ENCODE measurements at places on chromosomes 2 and 18. TPM values are rescaled to one million over a fixed set of nuclear protein-coding genes. Genes with fewer than 3 reads are reported as not detected.

The REG3A gene
- total RNA-seq = not detected

The NEMP2 gene
- total RNA-seq = 16.4 TPM

The HNMT gene
- not detected for total RNA-seq

The ATP6V1B1 gene
- not detected for total RNA-seq

The TRIM43 gene
- total RNA-seq = not detected

GRCh38 chr2:135258193-135258592 lies 206.1 kb downstream of the RAB3GAP1 start:
- no peak overlapping the region for H3K4me3 ChIP-seq
- no peaks in the 10 kb centered on the region for H3K36me3 ChIP-seq

GRCh38 chr2:207394812-207395534 lies 134.8 kb upstream of the CREB1 start:
- H3K4me1 ChIP-seq = peaks cover 9% of the 10 kb centered on the region
- no peak overlapping the region for H3K4me3 ChIP-seq

- H3K4me3 ChIP-seq = no peak overlapping the region
- no peaks in the 10 kb centered on the region for H3K4me1 ChIP-seq
- DNase-seq = no peak
These were observed 680.7 kb downstream of the EPHA4 start for GRCh38 chr2:220891405-220891804.

DNA sequence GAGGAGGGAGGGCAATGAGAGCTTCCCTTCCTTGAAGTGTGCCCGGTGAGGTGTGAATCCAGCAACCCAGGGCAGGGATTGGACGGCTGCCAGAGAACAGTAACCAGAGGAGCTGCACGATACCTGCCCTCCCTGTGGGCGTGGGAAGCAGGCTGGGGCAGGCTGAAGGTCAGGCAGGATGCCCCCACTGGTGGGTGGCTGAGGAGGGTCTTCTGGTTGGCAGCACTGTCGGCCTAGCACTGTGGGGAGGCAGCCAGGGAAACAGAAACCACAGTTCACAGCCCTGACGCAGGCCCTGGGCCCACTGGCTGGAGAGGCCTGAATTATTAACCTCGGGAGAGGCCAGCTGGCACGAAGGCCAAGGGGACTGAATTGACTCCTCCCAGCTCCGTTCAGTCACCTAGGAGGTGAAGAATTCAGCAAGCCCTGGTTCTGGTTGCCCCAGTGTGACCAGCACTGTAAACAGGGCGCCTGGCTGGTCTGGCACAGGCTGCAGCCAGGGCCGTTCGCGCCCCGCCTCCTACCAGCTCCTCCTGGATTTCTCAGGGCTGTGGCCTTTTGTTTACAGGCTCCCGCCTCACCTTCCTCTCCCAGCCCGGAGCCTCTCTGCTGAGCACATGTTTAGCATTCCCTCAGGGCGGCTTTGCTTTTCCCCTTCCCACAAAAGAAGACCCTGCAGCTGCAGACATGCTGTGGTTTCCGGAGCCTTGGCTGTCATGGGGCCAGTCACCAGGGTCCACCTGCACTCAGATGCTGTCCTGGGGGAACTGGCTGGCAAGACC lies 97.8 kb downstream of the B3GNT2 start:
- peaks cover 5% of the 10 kb centered on the region for H3K27me3 ChIP-seq
- peaks cover 2% of the 10 kb centered on the region for H3K4me1 ChIP-seq
- no peak overlapping the region for H3K27ac ChIP-seq
- no peak overlapping the region for H3K4me3 ChIP-seq
- no peak for DNase-seq

DNA sequence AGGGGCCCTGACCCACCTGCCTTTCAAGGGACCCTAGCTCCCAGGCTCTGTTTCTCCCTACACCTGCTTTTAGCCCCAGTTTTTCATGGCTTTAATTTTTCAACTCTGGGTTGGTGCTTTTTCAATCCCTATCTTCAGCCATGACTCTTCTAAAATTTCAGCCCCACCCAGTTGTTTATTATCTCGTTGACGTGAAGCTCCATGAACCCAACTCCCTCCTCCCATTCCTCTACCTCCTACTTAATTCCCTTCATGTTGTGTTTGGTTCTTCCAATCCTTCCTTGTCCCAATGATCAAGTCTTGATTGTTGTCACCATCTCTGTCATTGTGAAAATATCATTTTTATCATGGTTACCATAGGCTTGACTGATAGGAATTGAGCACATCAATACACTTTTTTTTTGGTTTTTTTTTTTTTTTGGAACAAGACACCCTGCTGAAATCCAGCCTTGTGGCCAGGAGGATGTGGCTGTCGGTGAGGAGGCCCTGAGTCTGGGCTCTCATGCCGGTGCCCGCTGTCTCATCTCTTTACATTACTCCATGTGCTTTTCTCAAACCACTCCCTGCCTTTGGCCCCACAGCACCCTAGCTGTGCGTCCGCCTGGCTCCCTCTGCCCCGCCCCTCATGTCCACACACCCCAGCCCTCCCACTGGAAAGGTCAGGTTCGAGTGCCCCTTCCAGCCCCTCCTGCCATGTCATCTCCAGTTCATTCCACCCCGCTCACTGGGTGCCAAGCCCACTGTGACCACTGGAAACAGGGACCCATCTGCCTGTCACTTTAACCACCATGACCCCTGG lies 39.3 kb downstream of the NAPG start:
- DNase-seq = peak; percentile 37
- H3K27ac ChIP-seq = no peak overlapping the region
- no peaks in the 10 kb centered on the region for H3K36me3 ChIP-seq
- peaks cover 9% of the 10 kb centered on the region for H3K4me1 ChIP-seq
- H3K27me3 ChIP-seq = no peaks in the 10 kb centered on the region

DNA sequence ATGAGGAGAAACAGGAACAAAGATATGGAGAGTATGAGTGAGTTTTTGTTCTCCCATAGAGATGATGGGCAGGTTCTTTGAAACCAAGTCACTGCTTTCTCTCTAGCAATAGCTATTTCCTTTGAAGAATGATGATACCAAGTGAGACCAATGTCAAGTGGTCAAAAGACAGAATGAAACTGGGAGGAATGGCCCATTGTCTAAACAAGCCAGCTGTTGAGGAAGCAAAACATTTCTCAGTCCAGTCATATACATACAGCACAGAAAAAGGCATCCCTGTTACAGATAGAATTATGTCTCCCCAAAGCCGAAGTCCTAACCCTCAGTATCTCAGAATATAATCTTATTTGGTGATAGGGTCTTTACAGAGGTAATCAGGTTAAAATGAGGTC lies 66.1 kb upstream of the EPC2 start:
- peaks cover 5% of the 10 kb centered on the region for H3K4me1 ChIP-seq
- H3K27ac ChIP-seq = no peak overlapping the region
- H3K27me3 ChIP-seq = peaks cover 39% of the 10 kb centered on the region
- H3K4me3 ChIP-seq = no peak overlapping the region

- H3K36me3 ChIP-seq = peaks cover 28% of the 10 kb centered on the region
- H3K27ac ChIP-seq = peak overlapping the region; percentile 64
- H3K4me3 ChIP-seq = peak overlapping the region; percentile 5
- no peaks in the 10 kb centered on the region for H3K27me3 ChIP-seq
- no peak for DNase-seq
- peaks cover 29% of the 10 kb centered on the region for H3K4me1 ChIP-seq
These were observed 15.5 kb downstream of the SLC25A12 start for GRCh38 chr2:171878481-171878993.

DNA sequence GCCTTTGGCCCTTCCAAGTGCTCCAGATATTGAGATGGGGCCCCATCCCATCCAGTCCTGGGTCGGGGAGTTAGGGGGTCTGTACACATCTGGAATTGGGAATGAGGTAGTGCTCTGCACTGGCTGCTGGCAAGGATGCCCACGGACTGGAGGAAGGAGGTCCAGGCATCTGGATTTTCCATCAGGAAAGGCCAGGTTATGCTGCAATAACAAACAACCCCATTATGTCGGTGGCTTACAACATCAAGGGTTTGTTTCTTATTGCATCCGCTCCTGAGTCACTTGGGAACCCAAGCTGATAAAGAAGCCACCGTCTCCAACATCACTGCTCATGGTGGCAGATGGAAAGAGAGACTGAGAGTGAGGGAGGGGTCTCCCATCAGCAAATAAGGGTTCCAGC lies 229.9 kb downstream of the TFCP2L1 start:
- no peak overlapping the region for H3K4me3 ChIP-seq
- no peaks in the 10 kb centered on the region for H3K36me3 ChIP-seq
- no peaks in the 10 kb centered on the region for H3K4me1 ChIP-seq
- no peaks in the 10 kb centered on the region for H3K27me3 ChIP-seq
- no peak for DNase-seq

- peaks cover 15% of the 10 kb centered on the region for H3K36me3 ChIP-seq
- no peaks in the 10 kb centered on the region for H3K4me1 ChIP-seq
- H3K4me3 ChIP-seq = no peak overlapping the region
- no peak for DNase-seq
- H3K27me3 ChIP-seq = no peaks in the 10 kb centered on the region
These were observed 48.8 kb downstream of the MAPRE2 start for GRCh38 chr18:35089891-35090550.

DNA sequence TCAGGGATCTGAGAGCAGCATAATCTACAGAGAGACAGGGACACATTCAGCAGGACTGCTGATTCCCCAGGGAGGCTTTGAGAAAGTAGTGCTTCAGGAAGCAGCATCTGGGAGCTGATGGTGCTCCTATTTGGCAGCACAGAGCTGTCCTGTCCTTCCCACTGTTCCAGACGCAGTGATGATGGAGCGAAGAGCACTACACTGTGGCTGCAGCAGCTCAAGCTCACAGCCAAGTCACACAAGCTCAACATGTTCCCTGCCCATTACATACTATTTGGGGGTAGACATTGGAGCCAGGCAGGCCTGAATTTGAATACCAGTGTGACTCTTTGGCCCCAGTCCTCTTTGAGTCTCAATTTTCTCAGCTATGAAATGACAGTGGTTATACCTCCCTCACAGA lies 15.2 kb upstream of the GALM start:
- DNase-seq = no peak
- peaks cover 59% of the 10 kb centered on the region for H3K4me1 ChIP-seq
- H3K27ac ChIP-seq = peak overlapping the region; percentile 87
- H3K36me3 ChIP-seq = peaks cover 15% of the 10 kb centered on the region

GRCh38 chr2:8680822-8681760 lies 765 bp upstream of the ID2 start:
- peaks cover 20% of the 10 kb centered on the region for H3K27me3 ChIP-seq
- peak overlapping the region; percentile 95 for H3K27ac ChIP-seq
- H3K4me1 ChIP-seq = peaks cover 36% of the 10 kb centered on the region
- peak; percentile 91 for DNase-seq

GRCh38 chr2:70613521-70613920 lies 59.9 kb upstream of the TGFA start:
- H3K27me3 ChIP-seq = peaks cover 18% of the 10 kb centered on the region
- H3K4me3 ChIP-seq = no peak overlapping the region
- H3K27ac ChIP-seq = no peak overlapping the region

DNA sequence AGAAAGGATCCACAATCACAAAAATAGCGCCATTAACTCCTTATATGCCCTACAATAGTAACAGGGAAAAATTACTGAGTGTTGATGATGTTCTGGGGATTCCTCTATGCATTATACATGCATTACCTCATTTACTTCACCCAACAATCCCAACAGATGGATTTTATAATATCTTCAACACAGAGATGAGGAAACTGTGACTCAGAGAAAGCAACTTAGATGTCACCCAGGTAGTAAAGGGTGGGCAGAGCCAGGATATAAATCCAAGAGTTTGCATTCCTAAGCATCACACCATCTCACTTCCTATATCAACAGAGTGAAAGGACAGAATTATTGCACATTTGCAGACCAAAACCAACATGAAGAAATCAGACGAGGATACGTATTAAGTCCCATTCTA lies 144.2 kb downstream of the TCF4 start:
- no peak for DNase-seq
- no peak overlapping the region for H3K4me3 ChIP-seq
- H3K36me3 ChIP-seq = no peaks in the 10 kb centered on the region
- no peaks in the 10 kb centered on the region for H3K4me1 ChIP-seq
- H3K27me3 ChIP-seq = peaks cover 1% of the 10 kb centered on the region

DNA sequence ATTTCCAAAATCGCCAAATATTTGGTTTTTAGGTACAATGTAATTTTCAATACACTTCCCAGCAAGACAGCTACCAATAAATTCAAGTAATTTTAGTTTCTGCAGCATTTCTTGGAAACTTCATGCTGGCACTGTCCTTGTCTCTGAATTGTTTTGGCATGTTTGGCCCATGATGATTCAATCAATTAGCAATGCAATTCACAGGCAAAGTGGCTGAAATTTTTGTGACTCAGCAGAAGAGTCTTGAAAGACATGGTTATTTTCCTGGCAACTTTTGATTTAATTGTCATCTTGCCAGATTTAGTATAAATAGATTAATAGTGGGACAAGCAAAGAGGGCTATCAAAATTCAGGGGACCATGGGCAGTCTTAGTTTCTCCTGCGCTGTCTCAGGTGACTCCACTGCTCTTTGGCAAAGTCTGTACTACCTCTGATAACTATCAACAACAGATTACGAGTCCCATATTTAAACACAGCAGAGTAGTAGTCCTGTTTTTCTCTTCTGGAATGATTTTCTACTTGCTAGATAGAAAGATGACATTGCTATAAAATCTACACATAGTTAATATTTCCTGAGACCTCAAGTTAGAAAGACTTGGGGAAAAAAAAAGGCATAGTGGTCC lies 88.9 kb upstream of the CYP26B1 start:
- DNase-seq = no peak
- H3K36me3 ChIP-seq = no peaks in the 10 kb centered on the region
- H3K27ac ChIP-seq = no peak overlapping the region
- no peak overlapping the region for H3K4me3 ChIP-seq
- H3K27me3 ChIP-seq = no peaks in the 10 kb centered on the region

GRCh38 chr2:64542071-64543007 lies 18.2 kb downstream of the AFTPH start:
- H3K36me3 ChIP-seq = peaks cover 13% of the 10 kb centered on the region
- DNase-seq = no peak
- H3K4me3 ChIP-seq = no peak overlapping the region
- H3K27me3 ChIP-seq = no peaks in the 10 kb centered on the region
- no peak overlapping the region for H3K27ac ChIP-seq

GRCh38 chr2:205022841-205023240 lies 477.6 kb downstream of the PARD3B start:
- H3K27ac ChIP-seq = no peak overlapping the region
- DNase-seq = no peak
- H3K4me3 ChIP-seq = no peak overlapping the region
- no peaks in the 10 kb centered on the region for H3K27me3 ChIP-seq
